ENCODE measurements at places on chromosomes 12 and 14.

GRCh38 chr14:97107080-97107479, 309.9 kb downstream of the VRK1 start:
- no peak for DNase-seq

GRCh38 chr12:114974826-114975639, 291.1 kb upstream of the TBX3 start:
- DNase-seq: no peak

- no peak for DNase-seq
Measured at GRCh38 chr14:70901269-70901668, 6.0 kb upstream of the PCNX1 start.

DNA sequence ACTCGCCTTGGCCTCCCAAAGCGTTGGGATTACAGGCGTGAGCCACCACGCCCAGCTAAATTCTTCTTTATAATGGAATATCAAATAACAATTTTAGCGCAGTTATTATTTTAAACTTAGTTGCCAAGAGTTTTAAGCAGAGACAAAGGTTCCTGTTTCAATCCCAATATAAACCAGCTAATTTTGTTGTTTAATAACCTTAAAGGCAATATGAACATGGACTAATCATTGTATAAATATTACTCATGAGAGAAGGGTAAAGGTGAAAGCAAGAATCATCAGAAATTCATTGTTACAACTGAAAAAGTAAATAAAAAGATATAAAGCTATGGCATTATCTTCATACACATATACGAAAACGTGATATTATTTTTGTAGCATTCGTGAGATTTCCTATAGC, 8.2 kb downstream of the DTD2 start:
- no peak for DNase-seq

GRCh38 chr14:47790477-47790876, 115.1 kb upstream of the MDGA2 start:
- DNase-seq: no peak

DNA sequence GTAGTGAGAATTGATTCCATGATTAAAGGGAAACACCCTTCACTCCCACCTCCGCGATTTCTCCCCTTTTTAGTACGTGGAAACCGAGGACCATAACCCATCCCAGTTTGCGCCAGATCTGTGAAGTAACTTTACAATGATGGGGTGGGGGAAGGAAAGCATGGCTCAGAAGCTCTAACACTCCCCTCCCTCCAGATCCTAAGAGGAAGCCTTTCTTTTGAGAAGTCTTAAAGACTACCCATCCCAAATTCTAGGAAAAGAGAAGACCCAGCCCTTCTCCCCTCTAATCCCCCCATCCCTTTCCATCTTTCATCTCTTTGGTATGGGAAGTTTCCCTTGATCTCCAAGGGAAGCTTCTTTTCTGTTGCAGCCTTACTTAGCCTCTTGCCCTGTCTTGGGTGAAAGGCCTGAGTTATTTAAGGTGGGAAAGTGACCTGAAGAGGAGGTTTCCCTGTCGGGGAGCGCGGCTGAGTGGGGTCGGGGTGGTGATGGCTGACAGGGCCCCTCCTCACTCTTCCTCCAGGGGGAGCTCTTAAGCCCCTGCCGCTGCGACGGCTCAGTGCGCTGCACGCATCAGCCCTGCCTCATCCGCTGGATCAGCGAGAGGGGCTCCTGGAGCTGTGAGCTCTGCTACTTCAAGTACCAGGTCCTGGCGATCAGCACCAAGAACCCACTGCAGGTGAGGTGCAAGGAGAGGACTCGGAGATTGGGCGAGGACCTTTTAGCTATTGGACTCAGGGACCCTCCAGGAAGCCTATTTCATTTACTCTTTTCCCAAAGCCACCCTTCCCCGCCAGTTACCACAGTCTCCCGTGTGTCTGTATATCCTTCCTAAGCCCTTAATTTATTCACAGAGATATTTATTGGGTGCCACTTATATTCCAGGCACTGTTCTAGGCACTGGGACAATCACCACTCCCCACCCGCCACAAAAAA, 1.8 kb downstream of the MARCHF9 start:
- DNase-seq: peak; percentile 58

GRCh38 chr12:46786774-46787173, 39.0 kb downstream of the SLC38A4 start:
- DNase-seq: no peak

- no peak for DNase-seq
Measured at GRCh38 chr12:11134305-11134704, at the start of gene TAS2R30. Gene TAS2R30 (minus strand): TSS chr12:11134644. CDS start chr12:11134244, 400 bp downstream.

DNA sequence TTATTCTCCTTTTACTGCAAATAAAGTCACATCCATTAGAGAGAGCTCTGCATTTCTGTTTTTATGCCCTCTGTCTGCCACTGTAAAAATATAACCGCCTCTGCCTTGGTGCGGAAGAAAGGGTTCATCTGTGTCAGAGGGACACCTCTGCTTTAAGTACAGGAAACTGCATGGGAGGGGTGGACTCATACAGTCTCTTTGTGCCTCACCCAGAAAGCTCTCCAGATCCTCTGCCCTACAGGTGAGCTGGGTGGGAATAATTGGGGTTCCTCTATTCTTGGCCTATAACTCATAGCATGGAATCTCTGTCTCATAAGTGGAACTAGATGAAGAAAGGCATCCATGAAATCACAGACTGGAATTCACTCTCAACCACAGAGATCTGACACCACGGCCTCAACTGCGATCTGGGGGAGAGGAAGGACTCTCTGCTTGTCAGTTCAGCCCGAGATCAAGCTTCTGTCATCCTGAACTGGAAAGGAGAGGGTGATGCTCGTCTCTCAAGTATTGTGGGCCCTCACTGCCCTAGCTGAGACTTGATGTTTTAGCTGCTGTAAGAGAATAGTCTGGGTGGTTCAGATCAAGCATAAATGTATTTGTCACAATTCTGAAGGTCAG, 702.3 kb downstream of the TMEM121 start:
- DNase-seq: no peak

DNA sequence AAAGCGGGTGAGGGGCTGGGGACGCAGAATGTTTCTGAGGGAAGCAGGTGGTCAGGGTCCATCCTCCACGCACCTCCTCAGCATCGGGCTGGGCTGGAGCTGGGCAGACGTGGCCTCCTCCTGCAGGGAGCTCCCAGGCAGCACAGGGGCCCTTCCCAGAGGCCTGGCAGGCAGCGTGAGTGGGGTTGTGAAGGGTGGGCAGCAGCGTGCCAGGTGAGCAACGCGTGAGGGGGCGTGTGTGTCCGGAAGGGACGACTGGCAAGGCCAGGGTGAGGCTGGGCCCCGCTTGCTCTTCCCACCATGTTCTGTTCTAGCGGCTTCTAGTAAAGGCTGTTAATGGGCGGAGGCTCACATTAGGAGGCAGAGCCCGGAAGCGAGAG, 17.1 kb downstream of the ANKRD9 start:
- no peak for DNase-seq

GRCh38 chr14:50740856-50741255, 72.8 kb upstream of the SAV1 start:
- DNase-seq: no peak

GRCh38 chr14:104746934-104747481, 5.9 kb upstream of the SIVA1 start:
- peak; percentile 55 for DNase-seq

- no peak for DNase-seq
Measured at GRCh38 chr14:58736606-58737005, 98.8 kb downstream of the DACT1 start.

DNA sequence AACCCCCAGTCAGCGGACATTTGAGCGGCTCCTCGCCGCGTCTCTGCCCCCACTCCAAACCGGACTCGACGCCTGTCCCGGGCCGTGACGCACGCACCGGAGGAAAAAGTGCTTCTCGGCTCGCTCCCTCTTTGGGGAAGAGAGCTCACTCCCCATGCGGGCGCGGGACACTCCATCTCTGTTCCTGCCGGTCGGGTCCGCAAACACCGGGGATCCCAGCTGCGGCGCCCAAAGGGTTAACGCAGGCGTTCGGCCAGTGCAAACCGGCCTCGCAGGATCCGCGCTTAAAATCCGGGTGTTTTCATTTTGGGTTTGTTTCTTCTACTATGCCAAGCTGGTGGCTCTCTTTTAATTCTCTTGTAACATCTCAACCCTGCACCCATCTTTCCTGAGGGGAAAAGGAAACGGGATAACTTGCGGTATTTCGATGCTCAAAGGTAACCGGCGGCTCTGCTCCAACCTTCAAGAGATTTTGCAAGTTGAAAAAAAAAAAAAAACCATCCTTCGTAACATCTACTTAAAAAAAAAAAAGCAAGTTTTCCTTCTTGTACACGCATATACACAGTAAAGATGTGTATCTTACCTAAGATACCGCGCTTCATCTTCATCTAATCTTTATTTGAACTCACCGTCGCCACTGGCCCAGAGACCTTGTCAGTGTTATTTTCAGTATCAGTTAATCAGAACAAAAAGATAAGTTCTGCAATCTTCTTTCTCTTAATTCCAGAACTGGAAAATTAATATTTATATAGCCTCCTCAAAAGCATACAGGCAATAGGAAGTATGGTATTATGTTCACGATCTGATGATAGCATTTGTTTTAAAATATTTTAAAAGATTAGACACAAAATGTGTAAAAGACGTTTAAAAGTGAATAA, 1.6 kb upstream of the ATP2B1 start:
- DNase-seq: peak; percentile 75

DNA sequence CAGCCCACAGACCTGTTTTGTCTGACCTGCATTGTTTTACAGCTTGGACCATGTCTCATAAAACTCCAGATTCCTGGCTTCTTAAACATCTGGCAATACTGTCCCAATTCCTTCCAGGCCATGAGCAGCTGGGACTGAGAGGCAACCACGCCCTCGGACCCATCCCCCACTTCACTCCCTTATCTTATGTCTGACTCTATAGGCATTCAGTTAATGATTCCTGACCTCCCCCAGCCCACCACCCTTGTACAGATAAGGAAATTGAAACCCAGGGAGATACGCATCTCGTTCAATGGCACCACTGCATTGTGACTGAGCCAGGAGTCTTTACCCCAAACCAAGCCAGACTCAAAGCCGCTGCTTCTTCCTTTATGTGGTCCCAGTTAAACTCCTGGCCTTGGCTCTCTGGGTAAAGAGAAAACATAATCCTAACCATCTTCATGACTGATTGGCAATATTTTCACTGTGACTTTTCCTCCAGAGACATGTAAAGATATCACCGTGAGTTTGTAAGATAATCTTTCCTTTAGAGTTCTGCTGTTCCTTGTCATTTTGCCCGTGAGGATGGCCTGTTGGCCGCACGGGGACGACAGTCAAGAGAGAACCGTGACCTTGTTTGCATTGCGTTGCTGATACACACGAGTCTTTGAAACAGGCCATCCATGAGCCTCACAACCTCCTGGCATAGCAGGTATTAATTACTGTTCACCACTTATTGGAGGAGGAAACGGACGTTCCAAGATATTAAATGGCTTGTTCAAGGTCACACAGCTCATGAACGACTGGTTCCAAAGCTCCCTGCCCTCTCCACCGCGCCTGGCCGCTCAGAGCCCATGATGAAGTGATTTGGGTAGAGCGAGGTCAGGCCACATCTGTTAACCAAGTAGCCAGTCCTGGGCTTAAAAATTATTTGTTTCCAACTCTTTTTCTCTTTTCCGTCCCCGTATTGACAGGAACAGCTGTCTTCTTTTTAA, 39.4 kb downstream of the MAP1LC3B2 start:
- DNase-seq: peak; percentile 40

GRCh38 chr12:26612203-26612602, 220.8 kb downstream of the ITPR2 start:
- DNase-seq: no peak

- DNase-seq: peak; percentile 44
Measured at GRCh38 chr12:101713059-101713682, 15.7 kb downstream of the CHPT1 start.

GRCh38 chr14:96514694-96515093, 12.5 kb downstream of the PAPOLA start:
- DNase-seq: no peak

DNA sequence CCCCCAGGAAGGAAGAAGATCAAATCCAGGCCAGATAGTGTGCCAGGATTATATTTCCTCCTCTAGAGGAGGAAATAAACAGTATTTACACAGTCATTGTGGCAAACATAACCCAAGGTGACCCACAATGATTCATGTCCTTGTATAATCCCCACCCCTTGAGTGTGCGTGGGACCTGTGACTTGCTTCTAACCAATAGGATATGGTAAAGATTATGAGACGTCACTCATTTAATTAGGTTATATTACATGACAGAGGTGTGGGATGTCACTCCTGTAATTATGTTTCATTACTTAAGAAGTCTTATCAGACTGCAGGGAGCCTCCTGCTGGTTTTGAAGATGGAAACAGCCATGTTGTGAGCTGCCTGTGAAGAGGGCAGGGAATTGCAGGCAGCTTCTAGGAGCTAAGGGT, 12.2 kb upstream of the CATSPERB start:
- no peak for DNase-seq

- no peak for DNase-seq
Measured at GRCh38 chr12:28440081-28440608, 249.9 kb downstream of the CCDC91 start.

GRCh38 chr12:62827855-62828254, 107.1 kb downstream of the PPM1H start:
- DNase-seq: no peak

DNA sequence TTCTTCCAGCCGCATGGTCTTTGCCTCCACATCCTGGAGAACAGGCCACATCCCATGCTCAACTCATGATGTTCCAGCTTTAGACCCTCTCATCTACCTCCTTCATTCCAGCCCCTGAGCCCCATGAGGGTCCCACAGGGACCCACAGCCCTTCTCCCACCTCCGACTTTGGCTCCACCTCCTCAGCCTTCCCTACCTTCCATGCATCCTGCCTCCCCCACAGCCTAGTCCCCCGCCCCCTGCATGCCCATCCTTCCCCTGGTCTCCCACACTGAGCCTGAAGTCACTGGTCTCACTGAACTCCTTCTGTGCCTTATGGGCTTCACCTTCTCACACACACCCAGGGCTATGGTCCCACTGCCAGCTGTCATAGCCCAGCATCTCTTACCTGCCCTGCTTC, 9.8 kb downstream of the RAPGEF3 start:
- DNase-seq: no peak

DNA sequence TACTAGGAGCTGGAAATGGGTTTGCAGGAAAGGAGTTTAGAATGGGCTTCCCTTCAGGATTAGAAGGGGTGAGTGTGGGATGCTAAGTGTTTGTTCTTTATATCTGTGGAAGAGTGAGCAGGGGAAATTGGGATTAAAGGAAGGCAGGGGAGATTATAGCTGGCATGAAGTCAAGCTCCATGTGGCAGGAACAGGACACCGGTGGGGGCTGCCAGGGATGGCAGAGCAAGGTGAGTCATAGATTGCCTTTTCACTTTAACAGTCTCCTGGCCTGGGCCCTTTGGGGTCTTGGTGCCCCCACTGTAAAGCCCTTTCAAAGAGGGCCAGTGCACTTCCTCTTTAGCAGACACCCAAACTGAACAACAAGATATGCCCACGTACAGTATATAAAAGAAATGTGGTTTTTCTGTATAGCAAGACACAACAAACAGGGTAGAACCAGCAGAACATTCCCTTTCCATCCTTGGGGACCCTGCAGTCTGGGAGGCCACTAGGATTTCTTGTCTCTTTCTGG, 23.1 kb upstream of the FBXO21 start:
- DNase-seq: no peak

- no peak for DNase-seq
Measured at GRCh38 chr14:87351007-87351406, 642.0 kb downstream of the GALC start.

DNA sequence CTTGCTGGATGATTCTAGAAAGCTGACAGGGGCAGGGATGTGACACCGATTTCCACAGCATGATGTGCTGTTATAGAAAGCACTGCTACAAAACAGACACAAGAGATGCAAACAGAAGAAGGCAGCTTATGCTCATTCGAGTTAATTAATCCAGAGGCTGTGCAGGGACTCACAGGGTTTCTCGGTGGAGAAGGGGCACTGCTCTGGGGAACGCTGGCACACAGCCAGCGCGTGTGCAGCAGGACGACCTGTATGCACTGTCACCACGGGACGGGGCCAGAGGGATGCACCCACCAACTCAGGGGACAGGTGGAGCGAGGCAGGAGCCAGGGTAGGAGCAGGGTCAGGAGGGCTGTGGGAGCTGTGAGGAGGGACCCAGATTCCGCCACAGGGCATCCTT, 143.5 kb downstream of the RIMBP2 start:
- DNase-seq: no peak
